Left ventricle myocardium inferior (tissue), 1 donor: ENCODE measurements at places on chromosomes 2 and 18.

- DNase-seq = no peak
Measured at GRCh38 chr18:25169701-25170100, 182.3 kb downstream of the ZNF521 start.

DNA sequence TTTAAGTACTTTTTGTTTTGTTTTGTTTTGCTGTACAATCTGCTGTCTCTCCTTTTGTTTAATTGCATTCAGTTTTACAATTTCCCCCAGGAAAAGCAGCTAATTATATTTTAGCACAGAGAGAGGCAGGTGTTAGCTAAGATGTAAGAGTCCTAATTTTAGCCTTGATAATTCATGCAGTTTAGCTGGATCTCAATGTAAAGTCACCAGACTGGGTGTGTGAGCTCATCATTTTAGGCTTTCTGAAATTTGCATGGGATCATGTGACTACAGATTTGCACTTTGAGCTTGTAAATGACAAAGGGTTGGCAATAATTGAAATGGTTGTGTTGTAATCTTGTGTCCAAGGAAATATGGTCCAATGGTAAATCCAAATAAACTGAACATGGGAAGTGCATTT, 68.5 kb downstream of the ETAA1 start:
- DNase-seq = no peak

- no peak for DNase-seq
Measured at GRCh38 chr18:77897606-77898005, 648.0 kb downstream of the GALR1 start.

DNA sequence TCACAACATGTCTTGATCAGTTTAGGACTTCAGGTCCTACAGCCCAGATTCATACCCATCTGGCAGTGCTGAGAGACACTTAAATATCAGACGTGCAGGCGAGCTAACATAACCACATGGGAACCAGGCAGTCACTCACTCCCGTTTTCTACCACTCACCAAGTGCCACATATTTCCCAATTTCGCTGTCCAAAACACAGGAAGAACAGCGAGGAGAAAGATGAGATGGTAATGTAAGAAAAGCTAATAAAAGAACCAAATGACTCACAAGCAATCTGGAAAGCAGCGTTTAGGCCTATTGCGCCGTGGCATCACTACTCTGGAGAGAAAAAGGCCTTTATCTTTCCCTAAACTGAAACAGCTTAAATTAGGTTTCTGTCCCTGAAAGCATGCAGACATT, 647.8 kb upstream of the SLC39A10 start:
- DNase-seq = no peak

- no peak for DNase-seq
Measured at GRCh38 chr2:2464643-2465042, 133.6 kb upstream of the MYT1L start.

DNA sequence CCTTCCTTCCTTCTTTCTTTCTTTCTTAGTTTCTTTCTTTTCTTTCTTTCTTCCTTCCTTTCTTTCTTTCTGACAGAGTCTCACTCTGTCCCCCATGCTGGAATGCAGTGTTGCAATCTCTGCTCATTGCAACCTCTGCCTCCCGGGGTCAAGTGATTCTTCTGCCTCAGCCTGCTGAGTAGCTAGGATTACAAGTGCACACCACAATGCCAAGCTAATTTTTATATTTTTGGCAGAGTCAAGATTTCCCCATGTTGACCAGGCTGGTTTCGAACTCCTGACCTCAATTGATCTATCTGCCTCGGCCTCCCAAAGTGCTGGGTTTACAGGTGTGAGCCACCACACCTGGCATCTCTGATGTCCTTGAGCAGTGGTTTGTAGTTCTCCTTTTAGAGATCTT, 48.5 kb downstream of the IL1R2 start:
- no peak for DNase-seq

DNA sequence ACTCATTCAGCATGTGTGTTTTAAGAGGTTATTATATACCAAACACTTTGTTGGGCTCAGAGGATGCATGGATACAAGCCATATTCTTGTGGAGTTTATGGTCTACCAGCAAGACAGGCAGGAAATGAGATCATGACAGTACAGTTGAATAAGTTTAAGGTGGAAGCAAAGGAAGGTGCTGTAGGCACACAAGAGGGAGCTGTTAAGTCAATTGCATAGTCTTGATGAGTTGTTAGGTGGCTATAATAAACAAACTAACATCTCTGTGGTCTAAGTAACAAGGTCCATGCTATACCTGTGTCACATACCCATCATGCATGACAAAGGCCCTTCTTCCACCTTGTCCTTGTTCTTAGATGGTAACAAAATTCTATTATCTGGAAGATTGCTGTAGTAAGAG, 538.3 kb downstream of the CNTNAP5 start:
- DNase-seq = no peak

DNA sequence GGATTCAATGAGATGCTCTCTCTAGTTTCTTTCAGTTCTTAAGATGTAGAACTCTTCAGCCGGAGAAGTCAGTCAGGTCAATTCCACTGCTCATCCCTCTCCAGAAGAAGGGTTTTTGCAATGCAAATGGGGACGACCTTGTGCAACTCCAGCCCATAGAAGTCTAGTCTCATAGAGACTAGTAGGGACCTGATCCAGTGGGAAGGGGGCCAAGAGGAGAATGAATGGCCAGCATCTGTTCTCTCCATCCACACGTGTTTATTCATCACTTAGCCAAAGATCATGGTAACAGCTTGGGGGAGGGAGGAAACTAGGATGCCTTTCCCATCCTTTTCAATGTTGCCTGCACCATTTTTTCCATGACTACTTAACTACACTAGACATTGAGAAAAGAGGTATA, 120.2 kb downstream of the LAMA3 start:
- no peak for DNase-seq

DNA sequence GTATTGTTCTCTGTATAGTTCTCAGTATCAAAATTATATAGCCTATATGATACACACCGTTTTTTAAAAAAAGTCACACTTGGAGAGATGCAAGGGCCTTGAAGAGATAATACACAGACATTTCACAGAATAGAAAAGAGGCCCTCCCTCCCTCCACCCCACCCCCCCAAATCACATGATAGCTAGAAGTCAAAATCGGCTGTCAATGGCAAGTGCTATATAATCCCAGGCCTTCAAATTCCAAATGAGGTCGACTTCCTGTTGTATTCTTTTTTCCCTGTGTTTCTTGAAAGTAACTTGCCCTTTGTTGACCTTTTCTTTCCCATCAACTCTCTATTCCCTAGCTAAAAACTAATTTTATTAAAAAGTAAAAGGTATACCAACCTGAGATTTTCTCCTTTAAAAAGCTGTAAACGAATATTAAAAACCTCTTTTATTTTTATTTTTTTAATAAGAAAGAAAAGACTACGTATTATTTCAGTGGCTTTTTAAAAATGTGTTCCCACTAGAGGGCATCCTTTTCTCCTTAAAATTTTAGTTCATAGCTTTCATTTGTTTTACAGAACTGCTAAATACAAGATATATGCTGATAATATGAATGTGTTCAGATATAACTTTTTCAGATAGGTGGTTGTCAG, 46.6 kb downstream of the KCMF1 start:
- no peak for DNase-seq
